ENCODE measurements at places on chromosomes 13 and 19.

- no peak for DNase-seq
Observed at GRCh38 chr13:102580552-102581169, 16.1 kb upstream of the TPP2 start.

DNA sequence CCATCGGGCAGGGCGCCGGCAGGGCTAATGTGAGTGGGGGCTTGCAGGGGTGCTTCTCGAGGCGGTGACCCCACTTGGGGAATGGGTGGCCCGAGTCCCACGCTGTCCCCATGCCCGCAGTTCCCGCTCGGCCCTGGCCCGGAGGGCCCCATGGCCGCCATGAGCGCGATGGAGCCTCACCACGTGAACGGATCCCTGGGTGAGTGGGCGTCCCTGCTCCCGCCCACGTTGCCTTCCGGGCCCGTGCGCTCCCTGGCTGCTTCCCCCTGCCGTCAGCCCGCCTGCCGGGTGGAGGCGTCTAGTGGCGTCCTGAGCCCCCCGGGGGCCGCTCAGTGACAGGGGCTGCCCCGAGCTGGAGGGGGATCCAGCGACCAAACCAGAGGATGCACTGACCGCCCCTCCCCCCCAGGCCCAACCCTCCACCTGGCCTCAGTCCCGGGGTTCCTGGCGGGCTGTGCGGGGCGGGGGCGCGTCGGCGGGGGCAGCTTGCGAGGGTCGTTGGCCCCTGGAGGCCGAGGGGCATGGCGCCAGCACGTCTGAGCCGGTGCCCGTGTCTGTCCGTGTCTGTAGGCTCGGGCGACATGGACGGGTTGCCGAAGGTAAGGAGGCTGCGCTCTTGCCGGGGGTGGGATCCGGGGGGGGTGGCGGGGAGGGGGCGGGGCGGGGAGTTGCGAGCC, 4.8 kb downstream of the ISYNA1 start:
- DNase-seq: no peak

- DNase-seq: no peak
Observed at GRCh38 chr13:112165712-112166111, 98.8 kb downstream of the SOX1 start.

DNA sequence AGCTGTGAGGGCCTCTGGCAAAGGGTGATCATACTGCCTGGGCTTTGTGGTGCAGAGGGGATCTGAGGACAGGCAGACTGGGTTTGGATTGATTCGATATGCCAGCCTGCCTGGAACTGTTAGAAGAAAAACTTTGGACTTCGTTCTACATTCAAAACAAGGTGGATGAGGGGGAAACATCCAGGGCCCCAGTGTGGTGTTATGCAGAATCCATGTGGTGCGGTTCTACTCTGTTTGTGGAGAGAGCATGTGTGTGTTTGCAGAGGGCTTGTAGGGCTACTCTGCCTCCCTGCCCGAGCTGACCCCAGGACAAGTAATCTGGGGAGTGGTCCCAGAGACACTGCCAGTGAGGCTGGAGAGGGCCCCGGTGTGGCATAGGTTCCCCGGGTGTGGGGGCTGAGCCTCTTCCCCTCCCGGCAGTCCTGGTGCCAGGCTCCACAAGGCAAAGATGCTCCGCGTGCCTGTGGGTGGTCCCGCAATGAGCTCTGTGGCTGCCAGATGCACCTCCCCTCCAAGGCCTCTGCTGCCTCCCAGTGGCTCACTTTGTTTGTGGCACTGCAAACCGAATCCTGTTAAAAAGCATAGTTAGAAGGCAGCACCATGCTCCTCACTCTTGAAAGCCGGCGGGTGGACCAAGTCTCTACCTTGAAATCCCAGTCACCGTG, 22.3 kb upstream of the TFDP1 start:
- peak; percentile 35 for DNase-seq

GRCh38 chr13:83618966-83619365, 263.3 kb downstream of the SLITRK1 start:
- DNase-seq: no peak

DNA sequence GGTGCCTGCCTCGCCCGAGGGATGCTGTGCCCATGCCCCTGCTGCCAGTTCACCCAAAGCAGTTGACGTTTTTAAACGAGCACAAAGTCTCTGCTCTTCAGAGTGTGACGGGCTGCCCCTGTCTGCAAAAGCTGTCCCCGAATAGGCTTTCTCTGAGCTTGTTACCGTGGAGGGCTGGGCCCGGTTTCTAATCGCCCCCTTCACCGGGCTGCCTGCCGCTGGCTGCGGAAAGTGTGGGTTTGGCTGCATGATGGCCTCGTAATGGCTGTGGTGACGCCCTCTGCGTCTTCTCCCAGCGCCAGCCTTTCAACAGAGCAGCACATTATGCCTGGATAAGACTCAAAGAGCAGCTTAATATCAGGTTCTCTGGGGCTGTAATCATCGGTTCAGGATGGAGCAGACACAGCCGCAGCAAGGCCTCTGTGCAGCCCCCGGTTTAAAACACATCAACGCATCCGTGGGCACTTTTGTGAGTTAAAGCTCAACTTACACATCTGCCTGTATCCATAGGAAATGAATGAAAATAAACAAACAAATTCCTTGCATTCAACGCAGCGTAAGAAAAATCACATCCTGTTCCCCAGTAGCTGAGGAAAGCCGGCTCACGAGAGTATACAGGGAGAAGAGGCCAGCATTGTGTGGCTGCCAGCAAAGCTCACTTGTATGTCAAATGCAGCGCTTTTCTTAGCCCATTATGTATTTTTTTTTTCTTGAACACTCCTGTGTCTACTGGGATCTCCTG, 166.4 kb upstream of the SOX1 start:
- no peak for DNase-seq

DNA sequence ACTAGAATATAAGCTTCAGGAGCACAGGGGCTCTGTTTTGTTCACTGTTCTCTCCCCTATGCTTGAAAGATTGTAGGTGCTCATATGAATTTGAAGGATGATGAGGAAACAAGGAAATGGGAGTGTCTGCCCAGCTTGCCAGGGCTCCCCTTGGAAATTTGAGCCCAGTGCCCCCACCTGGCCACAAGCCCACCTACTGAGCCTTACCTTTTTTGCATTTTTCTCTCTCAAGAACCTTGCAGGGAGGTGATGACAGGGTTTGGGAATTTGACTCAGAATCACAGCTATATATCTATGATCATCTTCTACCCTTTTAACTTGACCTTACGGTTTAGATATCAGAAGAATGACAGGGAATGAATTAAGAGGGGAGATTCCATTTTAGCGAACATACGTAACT, 33.8 kb downstream of the SERP2 start:
- DNase-seq: no peak

- no peak for DNase-seq
Observed at GRCh38 chr13:113875429-113875815, 11.5 kb upstream of the GAS6 start.

DNA sequence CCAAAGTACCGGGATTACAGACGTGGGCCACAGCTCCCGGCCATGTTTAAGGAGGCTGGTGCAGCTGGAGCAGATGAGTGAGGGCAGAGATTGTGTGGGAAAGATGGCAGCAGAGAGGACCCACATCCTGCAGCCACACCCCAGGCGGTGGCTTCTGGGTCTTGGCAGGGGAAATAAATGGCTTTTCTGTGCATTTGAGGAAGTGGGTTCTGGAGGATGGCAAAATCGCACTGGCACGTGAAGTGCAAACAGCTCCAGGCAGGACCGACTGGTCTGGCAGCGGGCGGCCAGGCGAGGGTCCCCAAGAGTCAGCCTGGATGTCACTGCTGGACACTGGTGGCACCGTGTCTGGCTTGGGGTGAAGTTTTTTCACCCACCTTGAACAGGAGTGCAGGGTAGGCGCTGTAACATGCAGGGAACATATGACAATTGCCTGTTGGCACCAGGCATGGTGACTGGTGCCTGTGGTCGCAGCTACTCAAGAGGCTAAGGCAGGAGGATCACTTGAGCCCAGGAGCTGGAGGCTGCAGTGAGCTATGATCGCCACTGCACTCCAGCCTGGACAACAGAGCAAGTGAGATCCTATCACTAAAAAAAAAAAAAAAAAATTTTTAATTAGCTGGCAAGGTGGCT, 8.4 kb downstream of the B3GNT3 start:
- no peak for DNase-seq

DNA sequence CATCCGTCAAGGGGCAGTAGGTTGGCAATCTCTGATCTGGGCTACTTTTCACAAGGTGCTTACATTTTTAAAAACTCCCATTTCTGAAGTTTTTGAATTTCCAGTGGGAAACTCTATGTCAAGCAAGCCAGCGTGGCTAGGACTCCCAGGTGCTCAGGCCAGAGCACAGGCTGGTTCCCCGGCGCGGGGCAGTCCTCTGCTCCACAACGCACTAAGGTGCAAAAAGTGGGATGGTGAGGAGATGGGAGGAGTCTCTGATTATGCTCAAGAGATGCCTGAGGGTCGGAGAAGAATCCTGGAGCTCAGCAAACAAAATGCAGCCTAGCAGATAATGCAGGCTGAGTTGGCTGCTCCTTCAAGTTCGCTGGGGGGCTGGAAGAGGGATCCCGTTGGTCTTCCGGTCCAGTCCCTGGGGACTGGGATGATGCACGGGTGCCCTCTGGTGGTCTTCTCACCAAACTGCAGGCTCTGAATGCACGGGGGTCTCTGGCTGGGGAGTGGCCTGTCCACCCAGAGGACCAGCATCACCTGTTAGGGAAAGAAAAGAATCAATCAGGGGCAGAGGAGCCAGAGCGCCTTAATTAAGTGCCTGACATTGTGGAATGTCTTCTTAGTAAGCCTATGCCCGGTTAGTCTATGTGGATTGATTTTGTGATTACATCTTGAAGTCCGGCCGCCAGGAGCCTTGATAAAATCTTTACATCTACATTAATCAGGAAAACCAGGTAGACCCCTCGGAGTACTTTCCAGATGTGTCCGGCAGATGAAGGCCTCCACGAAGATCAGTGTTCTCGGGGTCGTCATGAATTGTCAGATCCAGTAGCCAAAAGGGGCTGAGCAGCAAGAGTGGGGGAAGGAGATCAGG, 244.4 kb upstream of the MAB21L1 start:
- peak; percentile 43 for DNase-seq

GRCh38 chr13:93180356-93180969, 46.1 kb upstream of the GPC6 start:
- DNase-seq: no peak

- no peak for DNase-seq
Observed at GRCh38 chr19:51131780-51132680, 7.3 kb downstream of the SIGLEC9 start.

DNA sequence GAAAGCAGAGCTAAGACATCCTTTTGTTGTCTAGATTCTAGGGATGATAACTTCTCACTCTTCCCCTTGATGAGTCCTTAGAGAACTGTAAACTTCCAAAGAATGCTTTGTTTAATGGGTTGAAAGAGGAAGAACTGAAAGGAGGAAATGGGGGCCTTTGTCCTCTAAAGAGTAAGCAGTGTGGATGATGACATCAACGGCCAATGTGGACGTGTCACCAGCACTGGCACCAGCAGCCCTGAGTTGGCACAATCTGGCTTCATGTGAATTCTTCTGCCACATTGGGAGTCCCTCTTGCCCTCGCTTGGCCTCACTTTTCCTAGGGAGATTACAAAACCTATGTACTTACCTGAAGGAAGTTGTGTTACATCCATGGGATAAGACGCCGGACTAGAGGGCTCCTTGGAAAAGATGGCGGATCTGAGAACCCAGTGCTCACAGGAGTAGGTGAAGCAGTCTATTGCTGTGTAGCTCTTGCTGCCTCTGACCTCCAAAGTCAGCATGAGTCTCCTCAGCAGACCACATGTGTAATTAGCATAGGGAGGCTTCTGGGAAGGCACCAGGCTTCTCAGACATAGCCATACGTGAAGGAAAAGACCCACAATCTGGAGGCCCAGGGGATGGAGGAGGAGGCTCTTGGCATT, 62.8 kb downstream of the RGCC start:
- no peak for DNase-seq

- no peak for DNase-seq
Observed at GRCh38 chr13:108127406-108127805, 87.9 kb downstream of the LIG4 start.

GRCh38 chr19:36456831-36457230, 32.5 kb downstream of the ZNF566 start:
- DNase-seq: no peak

DNA sequence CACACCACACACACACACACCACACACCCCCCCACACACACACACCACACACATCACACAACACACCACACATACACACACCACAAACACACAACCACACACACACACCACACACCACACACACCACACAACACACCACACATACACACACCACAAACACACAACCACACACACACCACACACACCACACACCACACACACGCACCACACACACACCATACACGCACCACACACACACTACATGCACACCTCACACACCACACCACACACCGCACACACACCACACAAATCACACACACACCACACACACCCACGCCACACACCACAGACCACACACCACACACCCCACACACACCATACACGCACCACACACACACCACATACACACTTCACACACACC, 83.5 kb downstream of the ZNF557 start:
- no peak for DNase-seq

DNA sequence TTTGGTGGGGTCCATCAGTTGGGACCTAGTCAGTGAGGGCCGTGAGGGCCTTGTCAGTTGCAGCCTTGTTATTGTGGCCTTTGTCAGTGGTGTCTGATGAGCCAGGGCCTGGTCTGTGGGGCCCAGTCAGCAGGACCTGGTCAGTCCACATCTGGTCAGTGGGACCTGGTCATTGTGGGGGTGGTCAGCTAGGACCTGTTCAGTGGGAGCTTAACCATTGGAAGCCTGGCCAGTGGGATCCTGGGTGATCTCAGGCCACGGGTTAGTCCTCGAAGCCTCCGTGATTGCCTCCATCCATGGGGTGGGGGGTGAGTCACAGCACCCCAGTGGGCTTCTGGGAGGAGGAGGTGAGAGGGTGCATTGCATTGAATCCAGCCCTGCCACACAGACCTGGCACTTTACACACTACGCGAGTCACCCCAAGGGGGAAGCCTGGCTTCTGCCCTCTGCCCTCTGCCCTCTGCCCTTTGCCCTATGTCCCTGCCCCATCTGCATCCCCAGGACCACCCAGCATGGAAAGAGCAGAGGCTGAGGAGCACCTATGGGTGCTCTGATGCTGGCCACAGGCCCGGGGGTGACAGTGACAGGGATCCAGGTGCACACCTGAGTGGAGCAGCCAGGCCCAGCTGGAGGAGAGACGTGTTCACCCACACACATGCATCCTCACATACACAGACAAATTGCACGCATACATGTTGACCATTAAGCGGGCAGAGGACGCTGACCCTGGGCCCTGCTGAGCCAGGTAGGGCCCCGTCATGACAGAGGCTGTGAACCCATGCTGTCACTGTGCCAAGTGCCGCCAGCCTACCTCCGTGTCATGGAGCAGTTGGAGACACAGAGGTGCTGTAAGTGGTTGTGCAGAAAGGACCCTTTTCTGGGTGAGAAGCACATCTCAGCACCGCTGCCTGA, 59.8 kb upstream of the TPM4 start:
- no peak for DNase-seq

DNA sequence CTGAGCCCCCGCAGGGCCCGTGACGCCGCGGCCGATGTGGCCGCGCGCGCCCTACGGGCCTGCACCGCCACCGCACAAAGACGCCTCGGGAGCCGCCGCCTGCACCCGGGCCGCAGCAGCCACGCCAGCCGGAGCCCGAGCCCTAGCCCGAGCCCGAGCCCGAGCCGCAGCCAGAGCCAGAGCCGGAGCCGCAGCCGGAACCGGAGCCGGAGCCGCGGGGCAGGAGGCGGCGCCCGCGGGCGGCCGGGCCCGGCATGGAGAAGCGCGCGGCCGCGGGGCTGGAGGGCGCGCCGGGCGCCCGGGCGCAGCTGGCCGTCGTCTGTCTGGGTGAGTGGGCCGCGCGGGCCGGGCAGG, 379 bp downstream of the LRP3 start:
- no peak for DNase-seq

GRCh38 chr19:3618144-3618810, 8.3 kb downstream of the CACTIN start:
- peak; percentile 13 for DNase-seq

GRCh38 chr19:15595069-15595468, 19.9 kb upstream of the CYP4F8 start:
- no peak for DNase-seq
